ENCODE measurements at places on chromosomes 7 and 10. TPM values are rescaled to one million over a fixed set of nuclear protein-coding genes. Genes with fewer than 3 reads are reported as not detected.

The TSPAN33 gene
- 11.1 TPM for total RNA-seq

The AKR1C4 gene
- total RNA-seq = not detected

The ADARB2 gene
- total RNA-seq = not detected

The MSS51 gene
- total RNA-seq = 5.7 TPM

The RNF148 gene
- not detected for total RNA-seq

DNA sequence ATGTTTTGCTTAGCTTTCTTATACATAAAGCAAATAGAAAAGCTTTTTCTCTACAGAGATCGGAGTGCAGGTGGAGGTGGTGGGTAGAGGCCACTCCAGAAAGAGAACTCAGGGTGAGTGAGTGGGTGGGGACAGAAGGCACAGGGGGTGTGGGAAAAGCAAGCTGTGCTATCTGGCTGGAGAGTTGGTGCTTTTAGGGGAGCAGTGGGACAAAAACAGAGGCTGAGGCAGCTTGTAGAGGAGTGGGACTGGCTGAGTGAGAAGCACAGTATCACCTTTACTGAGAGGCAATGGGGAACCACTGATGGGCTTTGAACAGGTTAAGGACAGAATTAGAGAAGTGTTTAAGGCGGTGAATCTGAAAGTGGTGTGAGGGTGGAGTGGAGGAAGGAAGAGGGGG, 275.3 kb downstream of the TCF7L2 start:
- DNase-seq = no peak
- no peaks in the 10 kb centered on the region for H3K27me3 ChIP-seq
- H3K4me1 ChIP-seq = no peaks in the 10 kb centered on the region
- H3K36me3 ChIP-seq = no peaks in the 10 kb centered on the region
- no peak overlapping the region for H3K4me3 ChIP-seq
- H3K27ac ChIP-seq = no peak overlapping the region

GRCh38 chr10:119466655-119467054, 75.9 kb downstream of the RGS10 start:
- peaks cover 20% of the 10 kb centered on the region for H3K4me1 ChIP-seq
- no peak overlapping the region for H3K4me3 ChIP-seq
- H3K36me3 ChIP-seq = 0 out of 2 replicates have a peak, but pooled peaks cover 4% of the 10 kb centered on the region

GRCh38 chr10:97003804-97004201, 171.7 kb downstream of the LCOR start:
- H3K4me1 ChIP-seq = no peaks in the 10 kb centered on the region
- no peak overlapping the region for H3K27ac ChIP-seq
- H3K36me3 ChIP-seq = no peaks in the 10 kb centered on the region
- H3K4me3 ChIP-seq = no peak overlapping the region
